ENCODE measurements at places on chromosomes 11 and 22.

- DNase-seq = no peak
Measured at GRCh38 chr11:47464483-47464882, 15.5 kb upstream of the RAPSN start.

DNA sequence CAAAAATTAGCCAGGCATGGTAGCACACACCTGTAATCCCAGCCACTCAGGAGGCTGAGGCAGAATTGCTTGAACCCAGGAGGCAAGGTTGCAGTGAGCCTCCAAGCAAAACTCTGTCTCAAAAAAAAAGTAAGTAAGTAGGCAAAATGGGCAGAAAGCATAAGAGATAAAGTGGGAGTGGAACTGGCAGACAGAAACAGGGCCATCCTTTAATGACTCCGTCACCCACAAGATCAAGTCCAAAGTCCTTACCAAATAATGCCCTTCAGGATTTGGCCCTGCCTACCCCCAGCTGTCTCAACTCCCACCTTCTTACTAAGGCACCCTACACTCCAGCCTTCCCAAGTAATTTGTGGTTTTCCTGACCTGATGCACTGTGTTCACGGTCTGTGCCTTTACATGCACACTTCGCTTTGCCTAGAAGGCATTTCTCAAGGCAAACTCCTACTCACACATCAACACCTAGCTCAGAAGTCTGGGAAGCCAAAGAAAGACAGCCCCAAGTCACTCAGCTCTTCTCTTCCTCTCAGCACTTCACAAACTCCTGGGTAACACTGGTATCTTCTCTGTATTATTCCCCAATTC, 6.1 kb downstream of the MAPK1 start:
- no peak for DNase-seq

- DNase-seq = no peak
Measured at GRCh38 chr11:123228496-123229163, 33.6 kb upstream of the CLMP start.

DNA sequence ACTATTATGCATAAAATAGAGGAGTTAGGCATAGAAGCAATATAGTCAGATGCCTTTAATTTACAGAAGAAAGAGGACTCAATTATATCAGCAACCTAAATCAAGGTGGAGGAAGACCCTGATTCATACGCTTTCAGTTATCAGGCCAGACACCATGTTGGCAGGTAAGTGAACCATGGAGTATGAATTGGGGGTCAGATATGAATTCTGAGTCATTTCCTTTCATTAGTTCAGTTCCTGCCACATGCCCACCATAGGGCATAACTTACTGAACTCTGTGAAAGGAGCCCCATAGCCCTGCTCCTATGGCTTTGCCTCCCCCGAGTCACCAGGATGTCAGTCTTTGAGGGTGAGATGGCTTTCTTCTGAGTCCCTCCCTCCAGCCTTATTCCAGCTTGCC, 15.1 kb downstream of the PATE2 start:
- DNase-seq = no peak

GRCh38 chr11:73296501-73297230, 11.4 kb upstream of the ARHGEF17 start:
- no peak for DNase-seq

- no peak for DNase-seq
Measured at GRCh38 chr22:43011079-43011478, 3.9 kb downstream of the PACSIN2 start.

DNA sequence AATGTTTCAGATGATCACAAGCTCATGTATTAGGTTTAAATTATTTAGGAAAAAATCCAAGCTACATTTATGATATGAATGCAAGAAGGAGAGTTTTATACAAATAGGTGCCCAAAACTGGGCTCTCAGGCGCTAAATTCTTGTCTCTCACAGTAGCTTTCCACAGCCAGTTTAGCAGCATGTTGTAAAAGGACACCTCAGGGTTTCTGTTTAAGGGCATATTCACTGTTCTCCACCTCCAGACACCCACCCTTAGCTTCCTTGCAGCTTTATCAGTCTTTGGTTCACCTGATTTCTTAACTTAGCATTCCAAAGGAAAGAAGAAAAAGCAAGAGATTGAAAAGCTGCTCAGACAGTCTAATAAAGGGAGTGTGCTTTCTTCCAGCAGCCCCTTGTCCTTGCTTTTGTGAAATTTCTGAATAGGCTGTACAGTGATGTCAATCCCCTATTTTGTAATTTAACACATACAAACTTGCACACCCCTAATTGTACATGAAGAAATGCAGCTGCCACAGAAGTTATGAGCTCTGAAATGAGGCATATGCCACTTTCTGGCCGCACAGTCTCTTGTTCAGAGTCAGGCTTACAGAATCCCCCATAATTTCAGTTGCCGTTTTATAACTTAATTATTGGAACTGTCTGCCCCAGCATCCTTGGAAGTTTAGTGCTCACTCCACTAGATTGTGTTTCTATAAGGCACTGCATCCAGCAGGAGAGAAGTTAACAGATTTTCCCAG, 262.1 kb downstream of the DDX10 start:
- no peak for DNase-seq

DNA sequence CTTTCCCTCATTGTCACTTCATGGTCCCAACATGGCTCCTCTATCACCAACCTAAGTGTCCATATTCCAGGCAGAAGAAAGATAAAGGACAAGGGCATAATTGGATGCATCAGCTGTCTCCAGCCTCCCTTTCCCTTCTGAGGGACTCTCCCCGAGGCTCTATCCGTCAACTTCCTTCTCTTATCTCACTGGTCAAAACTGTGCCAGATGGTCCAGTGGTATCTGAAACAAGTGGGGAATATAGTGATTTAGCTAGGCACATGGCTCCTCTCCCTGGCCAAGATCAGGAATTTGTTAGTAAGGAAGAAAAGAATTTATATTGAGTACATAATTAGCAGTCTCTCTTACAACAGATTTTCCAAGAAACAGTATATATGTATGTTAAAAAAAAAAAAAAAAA, 12.6 kb upstream of the SPON1 start:
- no peak for DNase-seq

GRCh38 chr22:46604306-46604690, 15.9 kb upstream of the GRAMD4 start:
- DNase-seq = no peak

GRCh38 chr11:88555018-88555828, 217.7 kb upstream of the CTSC start:
- peak; percentile 89 for DNase-seq

GRCh38 chr11:128291007-128291406, 296.4 kb downstream of the ETS1 start:
- no peak for DNase-seq

DNA sequence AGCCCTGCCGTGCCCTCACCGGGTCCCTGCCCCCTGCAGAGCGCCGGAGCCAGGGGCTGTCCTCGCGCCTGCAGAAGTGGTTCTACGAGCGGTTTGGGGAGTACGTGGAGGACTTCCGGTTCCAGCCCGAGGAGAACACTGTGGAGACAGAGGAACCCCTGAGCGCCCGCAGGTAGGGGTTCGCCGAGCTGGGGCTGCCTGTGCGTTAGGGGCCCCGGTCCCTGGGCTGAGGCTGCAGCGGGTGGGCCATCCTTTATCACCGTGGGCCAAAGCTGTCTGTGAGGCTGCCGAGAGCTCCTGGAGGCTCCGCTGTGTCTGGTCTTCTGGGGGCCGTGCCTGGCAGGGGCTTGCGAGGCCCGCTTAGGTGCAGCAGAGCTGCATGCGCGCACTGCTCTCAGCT, 42.8 kb downstream of the GRAMD4 start:
- no peak for DNase-seq

GRCh38 chr11:2670541-2671100, 29.2 kb downstream of the KCNQ1OT1 start:
- DNase-seq = no peak

DNA sequence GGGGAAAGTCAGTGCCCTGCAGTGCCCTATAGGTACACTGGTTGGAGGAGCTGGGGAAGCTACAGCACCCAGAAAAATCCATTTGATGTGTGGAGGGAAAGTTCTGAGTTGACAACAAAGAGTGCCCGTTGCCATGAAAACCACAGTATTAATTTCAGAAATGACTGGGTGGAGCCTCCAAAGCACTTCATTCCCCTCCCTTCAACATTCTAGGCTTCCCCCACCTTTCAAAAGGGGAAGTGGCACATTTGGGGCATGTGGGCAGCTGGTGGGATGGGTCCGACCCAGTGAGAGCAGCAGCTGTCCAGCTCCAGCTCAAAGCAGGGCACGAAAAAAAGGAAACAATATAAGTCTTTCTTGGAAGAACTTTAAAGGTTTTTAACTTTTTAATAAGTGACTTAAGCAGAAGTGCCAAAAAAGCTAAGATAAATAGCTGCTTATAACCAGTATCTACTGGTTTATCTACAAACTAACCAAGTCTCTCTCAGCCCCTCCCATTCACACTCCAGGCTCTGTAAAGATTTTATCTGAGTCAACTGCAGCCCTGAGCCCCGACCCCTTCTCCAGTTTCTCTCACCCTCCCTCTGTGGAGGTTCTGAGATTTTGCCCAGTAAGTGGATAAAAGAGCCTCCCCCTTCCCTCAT, 9.0 kb upstream of the AHNAK start:
- DNase-seq = no peak

DNA sequence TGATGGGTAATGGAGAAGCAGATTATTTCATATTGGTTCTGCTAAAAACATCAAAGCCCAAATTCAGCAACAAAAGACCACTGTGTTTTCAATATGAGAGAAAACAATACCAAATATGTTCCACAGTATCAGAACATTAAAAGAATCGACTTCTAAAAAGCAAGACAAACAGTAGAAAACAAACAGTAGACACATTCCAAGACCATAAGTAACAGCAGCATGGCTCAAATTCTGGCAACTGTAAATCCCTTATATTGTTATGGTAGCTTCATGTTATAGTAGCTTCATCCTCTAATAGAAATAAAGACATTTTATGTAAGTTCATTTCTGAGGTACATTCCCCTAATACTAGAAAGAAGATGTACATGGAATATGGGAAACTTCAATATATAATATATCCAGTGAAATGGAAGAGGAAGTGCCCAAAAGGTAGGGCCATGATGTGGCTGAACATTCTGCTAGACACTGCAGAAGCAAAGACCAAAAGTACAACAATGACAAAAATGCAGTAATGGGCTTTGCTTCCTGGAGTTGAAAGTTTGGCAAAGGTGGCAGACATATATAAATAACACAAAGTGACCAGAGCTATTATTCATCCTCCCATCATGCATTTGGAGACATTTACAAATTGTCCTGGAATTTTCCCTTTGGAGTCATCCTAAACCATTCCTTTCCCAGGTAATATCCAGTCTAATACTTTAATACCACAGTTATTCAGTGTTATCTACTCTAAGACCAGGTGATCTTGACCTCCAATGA, 299.9 kb downstream of the DCDC1 start:
- DNase-seq = no peak

GRCh38 chr11:77083566-77084245, 16.9 kb downstream of the CAPN5 start:
- DNase-seq = no peak

- no peak for DNase-seq
Measured at GRCh38 chr11:119745112-119745511, 16.1 kb upstream of the NECTIN1 start.
